Renal cortical epithelial cell (primary cell): ENCODE measurements at places on chromosomes 11 and 22.

DNA sequence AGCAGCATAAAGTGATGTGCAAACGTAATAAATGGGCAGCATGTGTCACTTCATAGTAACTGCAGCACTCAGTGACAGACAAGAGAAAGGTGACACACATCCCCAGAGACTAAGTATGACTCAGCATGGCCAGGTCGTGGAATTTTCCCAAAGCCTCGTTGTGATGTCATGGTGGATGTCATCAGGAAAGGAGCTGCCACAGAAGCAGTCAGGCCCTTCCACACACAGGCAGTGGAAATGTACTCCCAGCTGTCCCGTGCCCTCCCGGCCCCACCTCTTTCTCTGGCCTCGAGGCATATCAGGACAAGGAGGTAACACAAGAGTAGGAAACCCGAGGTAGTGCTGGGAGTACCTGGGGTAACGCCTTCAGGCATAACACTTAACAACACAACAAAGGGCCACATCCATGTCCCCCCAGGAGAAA is 8.1 kb downstream of the PC start:
- peak; percentile 89 for DNase-seq

- no peak for DNase-seq
Observed at GRCh38 chr22:27218012-27218920, 560.9 kb downstream of the MIAT start.

- DNase-seq: no peak
Observed at GRCh38 chr11:64848214-64848825, 3.9 kb upstream of the CDC42BPG start.

DNA sequence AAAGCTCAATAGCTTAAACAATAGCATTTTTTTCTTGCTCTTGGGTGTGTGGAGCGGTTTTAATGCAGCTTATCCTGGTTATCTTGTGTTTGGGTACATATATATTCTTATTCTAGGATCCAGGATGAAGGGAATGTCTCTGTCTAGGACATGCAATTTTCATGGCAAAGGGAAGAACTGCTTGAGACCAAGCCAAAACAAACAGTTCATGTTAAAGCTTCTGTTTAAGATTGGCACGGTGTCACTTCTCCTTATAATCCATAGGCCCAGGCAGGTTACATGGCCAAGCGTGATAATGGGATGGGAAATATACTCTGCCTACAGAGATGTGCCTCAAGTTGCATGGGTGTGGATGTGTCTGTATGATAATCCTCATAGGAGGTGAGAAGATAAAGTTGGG is 177.1 kb upstream of the PGR start:
- no peak for DNase-seq

DNA sequence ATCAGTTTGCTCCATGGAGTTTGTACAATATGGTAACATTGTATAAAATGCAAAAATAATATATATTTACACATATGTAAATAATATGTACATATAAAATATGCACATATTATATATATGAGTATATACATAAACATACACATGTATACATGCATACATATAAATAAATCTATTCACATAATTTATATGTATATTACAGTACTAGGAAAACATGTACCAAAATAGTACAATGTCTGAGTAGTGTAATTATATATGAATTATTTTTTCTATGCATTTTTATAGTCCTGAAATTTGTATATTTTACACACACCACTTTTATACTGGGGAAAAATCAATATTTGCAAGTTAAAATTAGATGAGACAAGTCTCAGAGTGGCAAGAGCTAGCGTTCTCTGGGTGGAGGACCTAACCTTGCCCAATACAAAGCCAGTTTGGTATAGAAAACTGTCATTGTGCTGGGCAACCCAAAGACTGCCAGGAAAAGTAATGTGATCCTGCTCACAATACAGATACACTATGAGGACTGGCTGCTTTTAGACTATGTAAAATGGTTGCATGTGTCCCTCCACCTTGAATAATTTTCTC is 889.4 kb downstream of the LRRC4C start:
- DNase-seq: no peak

GRCh38 chr11:19905280-19905853 is 192.7 kb downstream of the NAV2 start:
- DNase-seq: peak; percentile 70

GRCh38 chr22:27885977-27886842 is 32.8 kb downstream of the PITPNB start:
- peak; percentile 64 for DNase-seq

- no peak for DNase-seq
Observed at GRCh38 chr22:42331014-42331413, 60.6 kb upstream of the TCF20 start.

- peak; percentile 78 for DNase-seq
Observed at GRCh38 chr11:110373051-110373702, 56.6 kb upstream of the FDX1 start.

- DNase-seq: no peak
Observed at GRCh38 chr11:118217575-118217974, 7.2 kb downstream of the JAML start.

GRCh38 chr11:34680918-34681586 is 60.2 kb downstream of the EHF start:
- DNase-seq: peak; percentile 97

- DNase-seq: no peak
Observed at GRCh38 chr11:117702946-117703598, 93.9 kb downstream of the DSCAML1 start.
